ENCODE measurements at places on chromosomes 1 and 21.

GRCh38 chr1:157089789-157090188 is 9.8 kb downstream of the ETV3L start:
- no peak for DNase-seq

GRCh38 chr1:17239420-17239819 is 9.5 kb upstream of the PADI3 start:
- DNase-seq: peak; percentile 63

DNA sequence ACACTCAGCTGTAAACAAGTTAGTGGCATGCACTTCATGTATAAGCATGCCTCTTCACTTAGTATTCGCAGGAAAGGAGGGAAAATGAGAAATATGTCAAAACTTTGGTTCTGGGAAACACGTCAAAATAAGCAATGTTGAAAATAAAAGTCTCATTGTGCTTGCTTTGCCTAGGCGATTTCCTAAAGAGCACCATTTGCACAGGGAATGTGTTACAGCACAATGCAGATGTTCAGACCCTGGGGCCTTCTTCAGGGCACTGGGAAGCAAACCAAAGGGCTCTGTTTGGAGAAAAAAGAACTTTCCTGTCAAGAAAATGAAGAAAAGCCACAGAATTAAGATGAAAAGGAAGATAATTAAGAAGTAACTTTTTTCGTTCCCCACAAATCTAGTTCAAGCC is 98.6 kb upstream of the PLD5 start:
- DNase-seq: no peak

DNA sequence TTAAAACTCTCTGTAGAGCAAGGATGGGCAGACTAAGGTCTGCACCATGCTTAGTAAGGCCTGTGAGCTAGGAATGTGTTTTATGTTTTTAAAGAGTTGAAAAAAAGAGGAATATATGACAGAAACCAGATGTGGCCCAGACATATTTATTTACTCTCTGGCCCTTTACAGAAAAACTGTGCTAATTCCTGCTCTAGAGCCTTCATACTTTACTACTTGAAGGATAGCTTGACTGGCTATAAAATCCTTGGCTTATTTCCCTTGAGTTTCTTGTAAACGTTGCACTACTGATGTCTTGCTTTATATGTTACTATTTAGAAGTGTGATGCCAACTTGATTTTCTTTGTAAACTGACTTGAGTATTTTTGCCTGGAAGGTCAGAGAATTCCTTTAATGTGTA is 33.5 kb downstream of the CTBS start:
- DNase-seq: peak; percentile 8

- DNase-seq: no peak
These were observed 60.6 kb downstream of the AGPAT3 start for GRCh38 chr21:43925609-43926008.

DNA sequence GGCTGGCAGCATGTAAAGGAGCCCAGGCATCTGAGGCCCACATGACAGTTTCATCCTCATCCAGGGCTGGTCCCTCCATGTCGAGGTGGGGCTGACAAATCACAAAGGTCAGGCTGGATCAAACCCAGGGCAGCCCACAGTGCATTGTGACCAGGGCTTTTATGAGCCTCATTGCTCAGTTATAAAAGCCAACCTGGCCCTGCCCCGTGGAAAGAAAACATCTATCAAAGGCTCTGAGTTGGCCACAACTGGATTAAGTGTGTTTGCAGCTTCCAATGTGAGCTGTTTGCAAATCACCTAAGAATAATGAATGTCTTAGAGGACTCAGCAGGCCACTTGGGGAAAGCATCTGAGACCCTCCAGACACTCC is 45.4 kb downstream of the GRHL3 start:
- DNase-seq: no peak

DNA sequence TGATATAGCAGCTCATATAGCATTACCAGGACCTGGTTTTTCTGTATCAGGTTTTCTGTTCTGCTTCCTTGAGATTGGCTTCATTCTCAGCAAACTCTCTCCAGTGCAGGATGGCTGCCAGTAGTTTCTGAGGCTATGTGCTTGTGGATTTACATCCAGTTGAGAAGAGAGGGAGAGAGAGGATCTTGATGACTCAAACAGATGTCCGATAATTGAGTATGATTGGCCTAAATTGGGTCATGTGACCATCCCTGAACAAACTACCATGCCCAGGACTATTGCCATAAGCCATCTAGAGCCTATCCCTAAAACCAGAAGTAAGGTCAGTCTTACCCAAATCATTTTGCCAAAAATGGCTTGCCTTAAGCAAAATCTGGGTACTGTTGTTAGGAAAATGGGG is 18.1 kb upstream of the PSMA5 start:
- no peak for DNase-seq

DNA sequence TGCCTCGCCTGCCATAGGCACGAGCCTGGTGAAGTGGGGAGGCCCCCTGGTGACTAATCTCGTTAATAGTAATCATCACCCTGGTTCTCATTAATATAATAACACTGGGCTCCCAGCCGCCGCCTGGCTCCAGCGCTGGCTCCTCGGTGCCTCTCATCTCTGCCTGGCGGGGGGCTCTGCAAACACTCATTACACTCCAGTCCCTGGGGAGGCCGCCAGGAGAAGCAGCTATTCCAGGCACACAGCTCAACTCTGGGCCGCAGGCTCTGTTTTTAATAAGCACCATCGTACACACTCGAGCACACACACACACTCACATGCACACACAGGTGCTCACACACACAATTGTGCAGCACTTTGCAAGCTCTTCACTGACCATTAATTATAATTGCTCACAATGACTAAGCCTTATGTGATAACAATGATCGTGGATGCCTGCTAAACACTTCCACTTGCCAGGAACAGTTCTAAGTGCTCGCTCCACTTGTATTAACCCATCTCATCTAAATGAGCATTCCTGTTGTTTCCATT is 52.2 kb downstream of the SDC3 start:
- DNase-seq: no peak

DNA sequence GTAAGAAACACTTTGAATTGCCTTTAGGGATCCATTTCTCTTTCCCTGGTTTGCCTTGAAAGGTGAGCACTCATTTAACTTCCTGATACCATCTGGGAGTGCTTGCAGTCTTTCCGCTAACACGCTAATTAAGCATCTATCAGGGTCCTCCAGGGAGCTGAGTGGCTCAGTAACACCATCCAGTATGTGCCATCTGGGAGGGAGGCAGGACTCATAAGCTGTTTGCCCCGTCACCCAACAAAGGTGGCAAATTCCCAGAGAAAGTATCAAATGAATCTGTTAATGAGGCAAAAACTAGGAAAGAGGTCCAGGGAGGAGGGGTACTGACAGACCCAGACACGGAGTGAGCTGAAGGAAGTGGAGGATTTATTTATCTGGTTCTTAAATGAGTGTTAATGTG is 430.9 kb downstream of the HLX start:
- DNase-seq: no peak

- DNase-seq: no peak
These were observed 310.9 kb downstream of the SIPA1L2 start for GRCh38 chr1:232319072-232319471.

GRCh38 chr1:6185151-6185550 is 5.0 kb upstream of the CHD5 start:
- no peak for DNase-seq

- DNase-seq: no peak
These were observed 31.4 kb upstream of the LEPR start for GRCh38 chr1:65388908-65389695.

- DNase-seq: no peak
These were observed 57.8 kb downstream of the EPB41 start for GRCh38 chr1:28971980-28972771.

- no peak for DNase-seq
These were observed 30.2 kb downstream of the TMEM50B start for GRCh38 chr21:33449616-33450015.

- no peak for DNase-seq
These were observed 77.5 kb downstream of the LHX8 start for GRCh38 chr1:75211648-75212047.

DNA sequence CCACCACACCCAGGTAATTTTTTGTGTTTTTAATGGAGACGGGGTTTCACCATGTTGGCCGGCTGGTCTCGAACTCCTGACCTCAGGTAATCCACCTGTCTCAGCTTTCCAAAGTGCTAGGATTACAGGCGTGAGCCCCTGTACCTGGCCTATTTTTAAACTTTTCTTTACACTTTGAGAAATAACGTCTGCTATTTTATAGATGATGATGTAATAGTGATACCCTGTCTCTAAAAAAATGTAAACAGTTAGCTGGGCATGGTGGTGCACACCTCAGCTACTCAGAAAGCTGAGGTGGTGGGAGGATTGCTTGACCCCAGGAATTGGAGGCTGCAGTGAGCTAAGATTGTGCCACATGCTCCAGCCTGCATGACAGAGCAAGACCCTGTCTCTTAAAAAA is 47.9 kb downstream of the RALGPS2 start:
- no peak for DNase-seq

- DNase-seq: no peak
These were observed 82.0 kb downstream of the GLIS1 start for GRCh38 chr1:53656747-53657530.

GRCh38 chr1:205046870-205047269 is 3.9 kb downstream of the CNTN2 start:
- no peak for DNase-seq

DNA sequence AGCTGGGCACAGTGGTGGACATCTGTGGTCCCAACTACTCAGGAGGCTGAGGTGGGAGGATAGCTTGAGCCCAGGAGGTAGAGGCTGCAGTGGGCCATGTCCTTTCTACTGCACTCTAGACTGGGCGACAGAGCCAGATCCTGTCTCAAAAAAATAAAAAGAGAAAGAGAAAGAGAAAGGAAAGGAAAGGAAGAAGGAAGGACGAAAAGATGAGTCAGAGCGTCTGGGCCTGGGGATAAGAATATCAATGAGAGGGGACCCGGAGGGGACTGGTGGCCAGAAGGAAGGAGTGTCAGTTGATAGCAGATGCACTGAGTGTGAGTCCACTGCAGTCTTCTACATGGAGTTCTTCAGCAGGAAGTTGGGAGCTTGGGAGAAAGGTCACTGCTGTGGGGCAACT is 75.6 kb downstream of the SYT6 start:
- DNase-seq: no peak

- no peak for DNase-seq
These were observed 8.6 kb upstream of the EPHA2 start for GRCh38 chr1:16164213-16165072.

DNA sequence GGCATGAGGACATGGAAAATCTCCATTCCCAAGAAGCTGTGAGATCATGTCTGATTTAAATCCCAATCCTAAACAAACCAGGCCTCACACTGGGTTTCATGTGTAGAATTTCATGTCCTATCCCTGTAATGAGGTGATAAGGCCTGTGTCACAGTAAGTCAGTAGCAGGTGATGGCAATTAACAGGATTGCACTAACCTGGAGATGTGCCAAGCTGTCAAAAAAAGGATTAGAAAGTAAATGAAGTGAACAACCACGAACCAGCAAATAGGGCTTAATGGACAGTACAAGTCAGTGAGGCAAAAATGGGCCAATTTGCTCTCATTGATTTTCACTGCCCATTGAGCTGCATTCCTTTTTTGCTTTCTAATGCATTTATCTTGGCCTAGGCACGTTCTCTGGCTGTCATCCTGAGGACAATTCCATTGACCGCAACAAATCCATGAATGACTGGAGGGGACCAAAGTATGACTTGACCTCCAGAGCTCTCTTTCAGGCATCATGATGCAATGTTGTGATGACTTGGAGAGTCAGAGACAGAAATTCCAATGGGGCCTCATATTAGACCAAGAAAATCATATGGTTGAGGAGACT is 673.6 kb upstream of the ADGRL2 start:
- no peak for DNase-seq

- DNase-seq: no peak
These were observed 143.2 kb downstream of the RASAL2 start for GRCh38 chr1:178237121-178237520.

- DNase-seq: no peak
These were observed 53.1 kb upstream of the ATF3 start for GRCh38 chr1:212555426-212555825.

DNA sequence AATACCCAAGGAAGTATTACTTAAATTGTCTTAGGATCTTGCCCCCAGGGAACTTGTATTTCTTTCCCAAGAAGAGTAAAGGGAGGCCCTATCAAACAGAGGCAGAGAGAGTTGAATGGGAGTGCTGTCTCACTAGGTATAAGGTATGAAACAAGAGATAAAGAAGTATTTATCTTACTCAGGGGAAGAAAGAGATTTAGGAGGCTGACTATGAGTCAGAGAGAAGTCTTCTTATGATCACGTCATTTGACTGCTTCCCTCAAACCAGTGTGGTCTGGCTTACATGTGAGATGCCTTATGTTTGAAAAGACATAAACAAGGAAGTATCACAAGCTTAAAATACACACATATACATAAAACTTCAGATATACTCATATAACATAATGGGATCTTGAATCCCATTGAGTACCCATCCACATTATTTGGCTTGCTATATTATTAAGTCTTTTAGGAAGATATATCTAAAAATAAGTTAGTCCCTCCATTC is 29.6 kb downstream of the DUSP10 start:
- DNase-seq: no peak

GRCh38 chr21:38675182-38675824 is 130.4 kb upstream of the ETS2 start:
- no peak for DNase-seq

- DNase-seq: no peak
These were observed 35.4 kb downstream of the PTPRU start for GRCh38 chr1:29271724-29272123.

DNA sequence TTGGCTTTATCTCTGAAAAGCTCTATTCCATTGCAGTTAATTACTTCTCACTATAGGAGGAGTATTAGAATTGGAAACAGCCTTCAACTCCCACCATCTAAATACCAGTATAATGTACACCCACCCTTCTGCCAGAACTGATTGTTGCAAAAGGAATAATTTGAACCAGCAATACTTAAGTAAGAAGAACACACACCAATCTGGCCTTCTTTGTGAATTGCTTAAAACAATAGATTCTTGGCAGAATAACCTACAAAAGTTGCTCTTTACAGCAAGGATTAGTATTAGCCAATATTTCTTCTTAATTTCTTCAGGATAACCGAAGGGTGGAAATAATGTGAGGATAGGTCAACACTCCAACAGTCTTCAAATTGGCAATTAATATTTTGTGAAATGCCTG is 54.9 kb upstream of the ADAMTS5 start:
- DNase-seq: no peak

GRCh38 chr1:18948048-18948912 is 8.2 kb downstream of the IFFO2 start:
- DNase-seq: no peak

- no peak for DNase-seq
These were observed 14.8 kb downstream of the DCST2 start for GRCh38 chr1:155018617-155019348.

- DNase-seq: no peak
These were observed 3.7 kb upstream of the SF3B4 start for GRCh38 chr1:149931212-149931790.

DNA sequence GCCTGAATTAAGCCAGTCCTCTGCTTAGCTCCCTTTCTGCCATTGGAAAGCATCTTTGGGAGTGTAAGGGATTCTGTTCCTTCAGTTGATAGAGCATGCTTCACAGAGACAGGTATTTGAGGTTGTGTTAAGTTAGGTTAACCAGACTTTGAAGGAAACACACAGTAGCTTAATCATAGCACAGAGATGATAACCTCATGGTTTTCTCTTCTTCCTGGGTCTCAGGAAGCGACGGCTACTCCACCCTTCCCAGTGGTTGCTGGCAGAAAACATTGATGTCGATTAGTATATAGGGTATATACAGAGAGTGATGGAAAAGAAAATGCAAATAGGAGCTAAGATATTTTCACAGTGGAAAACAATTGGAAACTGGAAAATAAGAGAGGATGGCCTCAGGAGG is 42.0 kb downstream of the S1PR1 start:
- no peak for DNase-seq

GRCh38 chr1:36408479-36408878 is 10.8 kb upstream of the LSM10 start:
- no peak for DNase-seq
